Stimulated activated CD8-positive, alpha-beta memory T cell treated with anti-CD3 and anti-CD28 coated beads, Interleukin-2, amount 100 ng/mL, for 48 hours (primary cell): ENCODE measurements at places on chromosomes 2 and 18.

DNA sequence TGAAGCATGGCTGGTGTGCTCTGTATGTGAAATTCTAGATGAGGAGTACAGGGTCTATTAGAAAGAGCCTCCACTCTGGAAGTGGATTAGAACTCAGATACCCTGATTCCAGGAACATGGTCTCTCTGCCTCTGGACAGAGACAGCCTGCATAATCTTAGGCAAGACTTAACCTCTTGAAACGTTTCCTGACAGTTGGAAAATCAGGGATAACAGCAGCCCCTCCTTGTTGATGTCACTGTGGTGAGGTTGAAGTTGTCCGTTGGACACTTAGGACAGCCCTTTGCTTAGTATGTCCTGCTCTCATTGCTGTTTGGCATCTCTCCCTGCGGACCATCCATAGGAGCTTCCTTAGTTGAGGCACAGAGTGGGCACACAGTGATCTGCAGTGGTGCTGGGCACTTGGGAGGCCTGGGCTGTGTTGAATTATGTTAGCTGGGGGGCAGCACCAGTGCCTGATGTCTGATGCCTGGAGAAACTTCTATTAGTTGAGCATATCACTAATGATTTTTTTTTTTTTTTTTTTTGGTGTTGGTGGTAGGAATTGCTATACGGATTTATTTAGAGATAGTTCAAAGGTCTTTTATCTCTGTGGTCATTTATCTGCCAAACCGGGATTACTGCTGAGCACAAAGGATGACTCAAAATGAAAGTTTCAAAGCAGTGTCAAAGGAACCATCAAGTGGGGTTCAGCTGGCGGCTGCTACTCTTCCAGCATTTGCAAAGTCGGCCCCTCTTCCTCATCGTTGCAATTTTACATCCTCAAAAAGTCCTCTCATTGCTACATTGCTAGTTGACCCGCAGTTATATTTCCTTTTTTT, 28.8 kb downstream of the SETBP1 start:
- no peak for DNase-seq

DNA sequence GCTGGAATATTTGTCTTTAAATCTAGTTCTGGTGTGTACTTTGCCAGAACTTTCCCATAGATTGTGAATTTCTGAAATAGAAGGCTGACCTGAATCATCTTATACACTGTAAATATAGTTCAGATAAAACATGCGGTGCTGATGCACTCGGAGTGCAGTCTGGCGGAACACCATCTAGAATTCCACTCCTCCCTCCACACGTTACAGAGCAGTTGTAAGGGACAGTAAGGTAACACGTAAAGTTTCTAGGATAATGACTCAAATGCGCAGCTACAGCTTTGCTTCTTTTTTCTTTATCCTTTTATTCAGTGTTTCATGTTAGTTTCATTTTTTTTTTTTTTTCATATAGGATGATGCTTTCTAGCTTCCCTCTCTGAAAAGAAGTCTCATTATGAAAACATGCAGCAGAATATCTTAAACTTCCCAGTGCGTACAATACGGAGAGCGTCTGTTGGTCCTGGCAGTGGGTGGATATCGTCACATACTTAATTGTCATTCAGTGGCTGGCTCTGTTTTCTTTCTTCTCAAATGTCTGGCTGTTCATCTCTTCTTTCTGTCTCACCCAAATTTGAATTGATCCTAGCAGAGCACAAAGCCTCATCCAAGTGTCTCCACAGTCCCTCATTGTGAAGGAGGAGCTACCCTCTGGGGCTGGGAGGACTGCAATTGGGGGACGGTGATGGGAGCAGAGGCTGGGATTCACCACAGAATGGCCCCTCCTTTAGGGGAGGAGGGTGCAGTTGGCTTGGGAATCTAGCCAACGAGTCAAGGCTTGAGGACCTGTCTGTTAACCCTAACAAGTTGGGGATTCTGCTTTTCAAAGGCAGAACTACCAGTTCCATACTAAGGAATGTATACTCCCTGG, 138.8 kb downstream of the MYT1L start:
- no peak for DNase-seq

DNA sequence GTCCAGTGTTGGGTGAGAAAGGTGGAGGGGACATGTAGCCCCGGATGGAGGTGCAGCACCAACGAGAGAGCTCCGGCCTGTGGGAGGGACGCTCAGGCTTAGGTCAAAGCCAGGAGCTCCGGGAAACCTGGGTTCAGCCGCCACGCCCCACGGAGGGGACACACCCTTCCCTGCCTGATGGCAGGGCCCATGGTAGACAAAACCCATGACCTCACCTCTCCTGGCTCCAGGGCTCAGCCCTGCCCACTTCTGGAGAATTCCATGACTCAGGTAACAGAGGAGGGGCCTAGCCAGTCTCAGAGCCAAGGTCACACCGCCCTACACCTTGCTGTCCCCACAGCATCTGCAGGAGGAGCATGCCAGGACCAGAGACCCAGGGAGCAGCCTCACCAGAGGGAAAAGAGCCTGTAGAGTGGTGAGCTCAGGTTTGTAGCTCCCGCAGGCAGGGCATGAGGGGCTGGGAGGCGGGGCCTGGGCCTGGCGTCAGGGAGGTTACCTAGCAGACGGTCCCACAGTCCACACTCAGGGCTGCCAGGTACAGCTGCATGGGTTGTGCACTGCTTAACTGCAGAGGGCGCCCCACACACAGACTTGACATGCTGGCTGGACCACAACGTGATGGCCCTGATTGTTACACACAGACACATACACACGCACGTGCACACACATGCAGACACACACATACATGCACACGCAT, 70.8 kb upstream of the SMAD7 start:
- DNase-seq = peak; percentile 54

GRCh38 chr2:221134718-221135117, 437.4 kb downstream of the EPHA4 start:
- no peak for DNase-seq

GRCh38 chr2:224952936-224953657, 89.2 kb downstream of the DOCK10 start:
- no peak for DNase-seq
